ENCODE measurements at places on chromosomes 13 and 19.

DNA sequence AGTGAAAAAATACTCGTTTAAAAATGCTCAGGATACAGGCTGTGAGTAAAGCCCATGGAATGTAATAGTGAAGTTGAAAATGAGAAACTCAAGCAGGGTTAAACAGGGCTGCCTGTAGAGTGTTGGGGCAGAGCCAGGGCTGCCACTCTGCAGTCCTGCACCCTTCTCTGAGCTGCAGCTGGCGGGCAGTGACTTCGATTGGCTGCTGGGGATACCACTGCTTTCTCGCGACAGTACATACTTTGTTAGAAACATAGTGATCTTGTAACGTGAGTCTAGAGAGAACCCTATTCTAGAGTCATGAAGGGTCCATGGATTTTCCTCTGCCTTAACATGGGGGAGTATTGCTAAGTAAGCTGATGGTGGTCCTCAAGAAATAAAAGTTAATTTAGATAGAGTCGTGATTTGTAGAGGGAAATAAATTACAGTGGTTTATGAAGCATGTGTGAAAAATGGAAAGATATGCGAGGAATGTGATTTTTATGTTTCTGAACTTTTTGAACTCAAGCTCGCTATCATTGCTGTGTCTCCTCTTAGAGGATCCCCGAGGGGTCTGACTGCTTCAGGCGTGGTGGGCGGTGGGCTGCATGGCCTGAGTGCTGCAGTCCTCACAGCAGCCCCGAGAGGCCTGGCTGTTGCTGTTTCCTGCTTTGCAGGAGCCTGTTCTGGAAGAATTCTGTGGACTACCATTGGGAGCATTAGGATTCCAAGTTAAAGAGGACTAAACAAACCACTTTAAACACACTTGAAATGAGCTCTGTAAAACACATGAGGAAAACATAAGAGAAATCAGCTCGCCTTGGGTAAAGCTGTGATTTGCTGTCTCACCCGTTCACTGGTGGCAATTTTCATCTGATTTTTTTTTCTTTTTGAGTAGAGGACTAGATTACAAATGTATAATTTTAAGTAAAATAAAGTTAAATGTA, 95.7 kb downstream of the ARHGEF7 start:
- DNase-seq: no peak

GRCh38 chr19:42528354-42529247, at the start of gene CEACAM1:
Gene CEACAM1 (minus strand): TSS chr19:42528481. CDS start chr19:42528374, 107 bp downstream.
- DNase-seq: peak; percentile 49

- DNase-seq: peak; percentile 33
Observed at GRCh38 chr13:66353664-66354063, 876.5 kb downstream of the PCDH9 start.

DNA sequence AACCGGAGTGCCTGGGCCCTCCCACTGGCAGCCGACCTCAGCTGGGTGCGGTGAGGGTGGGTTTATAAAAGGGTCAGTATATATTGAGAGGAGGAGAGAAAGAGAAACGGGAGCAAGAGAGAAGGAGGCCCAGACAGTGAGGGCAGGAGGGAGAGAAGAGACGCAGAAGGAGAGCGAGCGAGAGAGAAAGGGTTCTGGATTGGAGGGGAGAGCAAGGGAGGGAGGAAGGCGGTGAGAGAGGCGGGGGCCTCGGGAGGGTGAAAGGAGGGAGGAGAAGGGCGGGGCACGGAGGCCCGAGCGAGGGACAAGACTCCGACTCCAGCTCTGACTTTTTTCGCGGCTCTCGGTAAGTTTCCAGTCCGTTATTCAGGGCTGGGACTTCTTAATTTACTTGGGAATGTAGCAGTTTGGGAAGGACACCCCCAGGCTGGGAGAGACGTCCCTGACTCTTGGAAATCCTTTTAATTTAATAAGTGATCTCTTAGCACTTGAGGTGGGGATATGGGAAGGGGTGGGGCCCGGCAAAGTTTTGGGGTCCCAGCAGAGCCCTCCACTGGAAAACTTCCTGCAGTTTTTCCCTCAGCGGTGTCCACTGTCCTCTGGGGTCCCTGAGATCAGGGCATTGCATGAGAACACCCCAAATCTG, at the start of gene EMP3:
Gene EMP3, plus strand, starts transcription at position 288 of the 646 bp plus-strand sequence. CDS start 1,293 bp downstream, outside the sequence.
- no peak for DNase-seq

DNA sequence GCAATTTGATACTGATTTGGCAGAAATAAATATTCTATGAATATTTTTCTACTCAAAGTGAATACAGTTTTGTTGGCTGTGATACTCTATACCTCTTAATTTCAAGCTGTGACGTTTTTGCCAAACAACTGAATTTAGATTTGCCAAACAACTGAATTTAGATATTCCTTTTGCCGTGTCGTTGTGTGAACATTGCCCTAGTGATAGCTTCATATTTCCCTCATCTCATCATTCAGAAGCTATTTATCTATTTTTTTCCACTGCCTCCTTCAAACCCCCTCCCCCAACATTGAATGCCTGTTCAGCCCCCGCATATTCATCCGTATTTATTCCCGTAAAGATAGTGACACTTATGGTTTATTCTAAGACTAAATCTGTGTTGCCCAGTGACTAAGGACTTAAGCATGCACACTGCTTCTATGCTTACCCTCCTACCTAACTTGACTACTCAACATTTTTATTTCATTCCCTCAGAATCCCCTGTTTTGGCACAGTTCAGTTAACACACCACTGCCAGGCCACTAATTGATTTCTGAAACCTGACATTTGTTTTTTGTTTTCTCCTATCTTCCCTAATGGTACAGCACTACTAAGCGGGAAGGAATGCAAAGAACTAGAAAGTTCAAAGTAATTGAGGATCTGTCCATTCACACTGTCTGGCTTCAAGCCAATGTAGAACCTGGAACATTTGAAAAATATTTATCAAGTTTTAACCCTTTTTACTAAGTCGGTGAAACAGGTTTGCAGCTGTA, 2.8 kb upstream of the KLF5 start:
- DNase-seq: no peak

DNA sequence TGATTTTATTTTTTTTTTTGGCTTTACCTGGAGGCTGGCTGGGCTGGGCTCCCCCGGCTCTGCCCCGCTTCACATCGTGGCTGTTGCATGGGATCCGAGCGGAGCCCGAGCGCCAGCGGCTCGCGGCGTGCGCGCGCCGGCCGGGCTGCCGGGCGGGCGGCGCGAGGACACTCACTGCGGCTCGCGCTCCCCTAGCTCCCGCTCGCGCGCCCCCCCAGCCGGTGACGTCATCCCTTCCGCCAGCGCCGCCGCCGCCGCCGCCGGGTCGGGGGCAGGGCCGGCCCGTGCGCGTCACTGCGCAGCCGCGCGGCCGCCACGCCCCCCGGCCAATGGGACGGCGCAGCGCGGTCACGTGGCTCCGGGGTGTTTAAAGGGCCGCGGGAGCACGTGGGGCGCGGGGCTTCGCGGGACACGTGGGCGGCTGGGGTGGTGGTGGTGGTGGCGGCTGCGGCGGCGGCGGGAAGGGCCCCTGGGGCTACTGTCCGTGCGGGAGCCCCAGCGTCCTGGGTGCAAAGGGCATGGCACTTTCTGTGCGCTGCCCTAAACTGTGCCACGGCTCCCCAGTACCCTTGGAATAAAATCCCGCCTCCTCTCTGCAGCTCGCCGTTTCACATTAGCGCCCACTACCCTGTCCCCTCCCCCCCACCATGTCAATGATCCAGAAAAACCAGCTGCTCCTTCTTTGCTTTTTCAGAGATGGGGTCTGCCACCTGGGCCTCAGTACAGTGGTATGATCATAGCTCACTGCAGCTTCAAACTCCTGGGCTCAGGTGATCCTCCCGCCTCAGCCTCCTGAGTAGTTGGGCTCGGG, at the start of gene PTPRS:
Gene PTPRS, minus strand, starts transcription at position 176 of the 811 bp plus-strand sequence. CDS start 54,672 bp downstream, outside the sequence.
- DNase-seq: peak; percentile 60

GRCh38 chr19:34713262-34713637, 20.8 kb upstream of the ZNF181 start:
- no peak for DNase-seq

DNA sequence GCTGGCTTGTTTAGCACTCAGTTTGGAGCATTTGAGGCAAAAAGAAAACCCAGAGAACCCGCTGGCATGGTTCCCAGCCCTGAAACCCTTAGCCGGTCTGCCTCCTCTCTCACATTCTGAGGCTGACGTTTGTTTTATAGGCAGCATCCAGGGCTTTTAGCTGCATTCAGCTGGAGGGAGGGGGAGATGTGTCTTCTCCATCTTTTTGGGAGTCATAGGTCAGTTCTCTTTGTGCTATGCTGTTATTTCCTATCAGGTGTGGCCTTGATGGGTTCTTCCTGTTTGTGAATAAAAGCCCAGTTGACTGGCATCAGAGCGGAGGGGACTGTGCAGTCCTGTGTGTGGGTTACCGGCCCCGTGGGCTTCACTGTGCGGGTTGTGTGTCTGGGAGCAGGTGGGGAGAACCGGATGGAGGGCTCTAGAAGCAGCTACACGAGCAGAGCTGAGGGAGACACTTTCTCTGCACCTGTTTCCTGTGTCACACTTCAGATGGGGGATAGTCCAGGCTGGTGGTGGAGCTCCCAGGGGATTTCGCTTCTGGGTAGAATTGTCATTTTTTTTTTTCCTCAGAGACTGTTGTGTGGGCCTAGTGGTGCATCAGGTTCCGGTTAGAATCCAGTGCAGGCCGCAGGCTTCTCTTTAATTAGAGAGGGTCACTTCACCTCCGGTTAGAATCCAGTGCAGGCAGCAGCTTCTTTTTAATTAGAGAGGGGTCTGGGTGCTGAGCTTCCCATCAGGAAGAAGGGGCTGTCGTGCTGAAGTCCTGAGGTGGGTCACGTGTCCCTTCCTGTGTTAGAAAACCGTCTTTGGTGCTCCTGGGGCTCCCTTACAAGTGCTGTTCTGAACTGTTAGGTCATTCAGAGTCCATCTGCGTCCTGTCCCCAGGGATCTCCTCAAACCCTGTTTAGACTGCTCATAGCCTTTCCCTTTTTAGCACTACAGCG, 69.6 kb downstream of the ARHGEF7 start:
- DNase-seq: peak; percentile 65

DNA sequence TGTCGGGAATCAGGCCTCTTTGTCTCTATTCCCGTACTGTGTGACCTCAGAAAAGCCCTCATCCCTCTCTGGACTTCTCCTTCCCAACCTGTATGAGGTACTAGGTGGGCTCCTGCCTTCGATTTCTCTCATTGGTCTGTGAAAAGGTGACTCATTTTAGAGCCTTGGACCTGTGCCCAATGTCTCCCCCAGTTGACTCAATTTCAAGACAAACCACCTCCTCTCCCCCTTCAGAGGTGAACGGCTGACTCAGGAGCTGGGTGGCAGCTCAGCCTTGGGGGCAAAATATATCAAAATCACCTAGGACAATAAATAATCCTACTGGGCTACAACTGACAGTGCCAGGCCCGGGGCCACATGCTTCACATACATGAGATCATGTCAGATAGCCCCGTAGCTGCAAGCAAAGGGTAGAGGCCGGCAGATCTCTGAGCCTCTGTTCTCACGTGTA, 630 bp downstream of the COQ8B start:
- no peak for DNase-seq

- peak; percentile 6 for DNase-seq
Observed at GRCh38 chr19:6459262-6460098, at the start of gene SLC25A23. Gene SLC25A23 (minus strand): TSS chr19:6459792. CDS start chr19:6459628, 164 bp downstream.

GRCh38 chr13:39816936-39817335, 161.5 kb downstream of the COG6 start:
- DNase-seq: no peak

DNA sequence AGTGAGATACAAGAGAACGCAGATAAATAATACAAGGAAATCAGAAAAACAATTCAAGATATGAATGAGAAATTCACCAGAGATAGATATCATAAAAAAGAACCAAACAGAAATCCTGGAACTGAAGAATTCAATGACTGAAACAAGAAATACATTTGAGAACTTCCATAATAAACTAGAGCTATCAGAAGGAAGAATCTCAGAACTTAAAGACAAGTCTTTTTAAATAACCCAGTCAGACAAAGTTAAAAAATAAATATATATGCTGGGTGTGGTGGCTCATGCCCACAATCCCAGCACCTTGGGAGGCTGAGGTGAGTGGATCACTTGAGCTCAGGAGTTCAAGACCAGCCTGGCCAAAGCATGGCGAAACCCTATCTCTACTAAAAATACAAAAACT, 28.7 kb upstream of the N4BP2L1 start:
- no peak for DNase-seq

- DNase-seq: no peak
Observed at GRCh38 chr19:19416280-19416679, 10.8 kb downstream of the GATAD2A start.

DNA sequence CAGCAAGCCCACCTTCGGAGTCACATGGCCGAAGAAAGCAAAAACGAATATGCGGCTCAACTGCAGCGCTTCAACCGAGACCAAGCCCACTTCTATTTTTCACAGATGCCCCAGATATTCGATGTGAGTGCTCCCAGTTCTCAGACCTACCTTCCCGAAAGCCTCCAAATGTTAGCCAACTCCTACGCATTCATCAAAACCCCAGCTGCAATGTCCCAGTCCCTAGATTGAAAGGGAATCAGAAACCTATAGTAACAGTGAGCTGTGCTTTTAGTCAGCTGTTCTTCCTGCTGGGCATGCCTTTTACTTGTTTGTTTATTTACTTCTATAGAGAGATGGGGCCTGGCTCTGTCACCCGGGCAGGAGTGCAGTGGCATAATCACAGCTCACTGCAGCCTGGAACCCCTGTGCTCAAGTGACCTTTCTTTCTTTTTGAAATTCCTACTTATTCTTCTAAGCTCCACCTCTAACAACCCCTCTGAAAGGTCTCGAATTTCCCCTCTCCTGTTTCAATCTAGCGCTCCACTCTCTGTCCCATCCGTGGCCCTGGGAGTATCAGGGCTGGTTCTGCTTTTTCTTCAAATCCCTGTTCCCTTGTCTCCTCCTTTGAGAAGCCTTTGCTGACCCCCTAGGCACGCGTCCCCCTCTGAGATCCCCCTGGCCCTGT, 4.4 kb downstream of the TRIP10 start:
- DNase-seq: no peak

DNA sequence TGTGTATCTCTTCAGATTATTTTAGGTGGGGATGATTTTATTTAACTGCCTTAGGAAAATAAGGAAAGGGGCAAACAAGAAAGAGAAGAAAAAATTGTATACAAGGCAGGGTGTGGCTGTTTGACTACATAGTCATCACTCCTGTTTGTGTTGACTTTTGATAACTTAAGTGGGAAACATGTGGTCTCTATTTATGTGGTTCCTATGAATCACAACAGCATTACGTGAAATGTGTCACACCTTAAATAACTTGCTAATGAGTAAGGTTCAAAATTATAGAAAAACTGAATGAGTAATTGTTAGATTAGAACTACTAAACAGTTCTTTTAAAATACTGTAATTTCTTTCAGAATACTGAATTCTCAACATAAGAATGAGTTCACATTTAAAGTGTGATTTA, 69.3 kb downstream of the LMO7 start:
- no peak for DNase-seq

GRCh38 chr19:3751236-3751635, 10.3 kb downstream of the APBA3 start:
- no peak for DNase-seq
